ENCODE measurements at places on chromosomes 3 and 15.

DNA sequence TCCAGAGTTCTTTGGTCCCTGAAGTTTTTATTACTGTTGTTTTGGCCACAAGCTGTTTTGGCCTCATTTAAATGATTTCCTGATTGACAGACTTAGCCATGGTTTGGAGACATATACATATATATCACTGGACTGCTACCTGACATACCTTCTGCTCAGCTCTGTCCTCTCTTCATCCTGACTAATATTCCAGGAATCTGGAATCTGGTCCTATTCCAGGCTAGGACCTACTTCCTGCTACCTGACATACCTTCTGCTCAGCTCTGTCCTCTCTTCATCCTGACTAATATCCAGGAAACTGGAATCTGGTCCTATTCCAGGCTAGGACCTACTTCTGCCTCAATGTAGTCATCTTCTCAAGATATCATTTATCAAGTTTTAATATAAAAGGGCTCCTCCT, 724.4 kb upstream of the ROBO1 start:
- no peak for DNase-seq

- no peak for DNase-seq
Observed at GRCh38 chr3:7075117-7075516, 214.2 kb downstream of the GRM7 start.

- DNase-seq: no peak
Observed at GRCh38 chr3:117483839-117484238, 774.3 kb downstream of the TUSC7 start.

DNA sequence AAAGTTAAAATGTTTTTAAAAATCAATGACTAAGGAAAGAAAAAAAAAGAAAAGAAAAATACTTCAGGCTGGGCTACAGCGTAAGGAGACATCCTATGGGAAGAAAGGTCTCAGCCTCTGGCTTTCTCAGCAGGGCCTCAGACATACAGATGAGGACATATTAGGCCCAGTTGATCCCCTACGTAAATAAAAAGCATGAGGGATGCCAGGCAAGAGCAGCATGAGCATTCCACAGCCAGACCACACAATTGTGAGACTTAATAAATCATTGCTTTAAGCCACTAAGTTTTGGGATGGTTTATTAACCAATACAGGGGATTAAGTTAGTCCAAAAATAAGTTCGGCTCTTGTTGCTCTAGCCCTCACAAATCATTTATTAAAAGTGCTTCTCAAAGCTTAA, 394.1 kb upstream of the NECTIN3 start:
- DNase-seq: no peak

- DNase-seq: no peak
Observed at GRCh38 chr3:151268267-151269235, 9.8 kb downstream of the P2RY14 start.

- no peak for DNase-seq
Observed at GRCh38 chr3:152278756-152279427, 10.2 kb downstream of the MBNL1 start.

DNA sequence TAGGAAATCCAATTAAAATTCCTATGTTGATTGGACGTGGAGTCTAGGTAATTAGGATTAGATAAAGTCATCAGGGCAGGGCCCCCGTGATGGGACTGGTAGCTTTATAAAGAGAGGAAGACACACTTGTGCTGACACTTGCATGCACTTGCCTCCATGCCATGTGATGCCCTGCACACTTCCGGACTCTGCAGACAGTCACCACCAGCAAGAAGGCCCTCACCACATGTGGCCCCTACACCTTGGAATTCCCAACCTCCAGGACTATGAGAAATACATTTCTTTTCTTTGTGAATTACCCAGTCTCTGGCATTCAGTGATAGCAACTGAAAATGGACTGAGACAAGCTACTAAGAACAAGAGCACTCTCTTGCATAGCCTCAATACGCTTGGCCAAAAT, 90.6 kb downstream of the CRYGS start:
- no peak for DNase-seq

GRCh38 chr15:50049871-50050270, 69.2 kb downstream of the ATP8B4 start:
- DNase-seq: peak; percentile 8

DNA sequence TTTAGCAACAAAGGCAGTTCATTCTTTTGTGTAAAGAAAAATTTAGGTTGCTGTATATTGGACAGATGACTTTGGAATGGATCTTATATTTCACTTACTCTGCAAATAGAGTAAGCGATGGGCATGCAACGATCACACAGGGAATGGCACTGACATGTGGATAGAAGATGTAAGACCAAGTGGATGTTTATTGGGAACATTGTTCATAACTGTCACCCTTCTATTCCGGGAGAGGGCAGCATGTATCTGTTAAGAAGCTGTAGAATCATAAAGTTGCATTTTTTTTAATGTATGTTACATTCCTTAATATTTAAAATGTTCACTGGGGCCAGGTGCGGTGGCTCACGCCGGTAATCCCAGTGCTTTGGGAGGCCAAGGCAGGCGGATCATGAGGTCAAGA, 41.2 kb downstream of the HPS3 start:
- DNase-seq: peak; percentile 56

GRCh38 chr3:158743664-158744566, 11.7 kb upstream of the RARRES1 start:
- no peak for DNase-seq

DNA sequence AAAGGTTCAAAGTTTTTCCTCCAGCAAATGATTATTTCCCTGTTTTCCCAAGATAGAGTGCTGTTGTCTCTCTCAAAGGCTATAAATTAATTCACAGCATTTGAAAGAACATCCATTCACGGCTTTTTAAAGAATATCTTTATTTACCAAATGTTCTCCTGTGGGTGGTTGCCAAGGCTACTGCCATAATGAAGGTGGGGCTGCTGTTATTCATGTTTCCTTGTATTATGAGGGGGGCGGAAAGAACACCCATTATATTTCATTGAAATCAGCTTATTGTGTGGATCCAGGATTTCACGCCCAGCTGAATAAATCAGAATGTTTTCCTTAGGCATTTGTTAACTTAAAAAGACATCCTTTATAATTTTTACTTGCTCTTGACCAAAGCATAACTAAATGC, 10.1 kb downstream of the SRP14 start:
- DNase-seq: no peak

GRCh38 chr3:101758224-101758623, 20.8 kb upstream of the NXPE3 start:
- no peak for DNase-seq

DNA sequence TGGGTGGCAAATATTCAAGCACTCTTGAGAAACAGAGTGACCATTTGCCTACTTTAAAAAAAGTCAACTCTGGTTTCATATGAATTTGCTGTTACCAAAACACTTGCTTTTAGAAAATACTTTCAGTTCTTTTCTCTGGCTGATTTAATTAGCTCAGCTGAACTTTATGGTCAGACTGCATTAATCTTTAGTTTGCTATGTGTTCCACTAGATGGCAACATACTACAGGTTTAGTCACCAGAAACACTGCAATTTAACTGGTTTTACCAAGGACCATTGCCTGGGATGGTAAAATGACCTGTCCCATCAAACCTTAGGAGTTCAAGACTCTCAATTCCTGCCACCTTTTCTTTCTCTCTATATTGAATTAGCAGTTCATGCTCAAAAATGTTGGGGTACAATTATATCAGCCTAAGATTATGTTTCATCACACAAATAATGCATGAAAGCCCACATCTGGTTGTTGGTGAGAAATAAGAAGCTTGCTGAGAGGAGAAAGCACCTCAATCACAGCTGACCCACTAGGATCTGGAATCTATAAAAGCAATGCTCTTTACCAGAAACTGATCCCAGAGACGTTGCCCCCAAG, 14.2 kb downstream of the EIF4E3 start:
- DNase-seq: peak; percentile 33
